NCI-H2171 (cell line): ENCODE measurements at places on chromosomes 1 and 21.

DNA sequence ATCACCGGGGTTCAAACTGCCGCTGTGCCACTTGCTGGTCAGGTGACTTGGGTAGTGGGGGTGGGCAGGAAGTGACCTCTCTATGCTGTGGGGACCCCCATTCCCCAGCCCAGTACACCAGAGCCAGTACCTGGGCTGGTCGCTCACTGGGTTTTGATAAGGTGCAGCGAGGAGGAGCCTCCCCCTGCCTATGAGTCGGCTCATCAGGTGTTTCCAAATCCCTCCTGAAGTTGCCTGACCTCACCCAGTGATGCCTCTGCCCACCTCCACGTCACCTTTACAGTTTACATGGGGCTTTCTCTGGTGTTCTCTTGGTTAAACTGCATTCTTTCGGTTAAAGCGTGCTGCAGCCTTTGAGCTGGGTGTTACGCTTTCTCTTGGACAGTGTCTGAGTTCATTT, 58.2 kb downstream of the ARHGEF10L start:
- no peak for DNase-seq

DNA sequence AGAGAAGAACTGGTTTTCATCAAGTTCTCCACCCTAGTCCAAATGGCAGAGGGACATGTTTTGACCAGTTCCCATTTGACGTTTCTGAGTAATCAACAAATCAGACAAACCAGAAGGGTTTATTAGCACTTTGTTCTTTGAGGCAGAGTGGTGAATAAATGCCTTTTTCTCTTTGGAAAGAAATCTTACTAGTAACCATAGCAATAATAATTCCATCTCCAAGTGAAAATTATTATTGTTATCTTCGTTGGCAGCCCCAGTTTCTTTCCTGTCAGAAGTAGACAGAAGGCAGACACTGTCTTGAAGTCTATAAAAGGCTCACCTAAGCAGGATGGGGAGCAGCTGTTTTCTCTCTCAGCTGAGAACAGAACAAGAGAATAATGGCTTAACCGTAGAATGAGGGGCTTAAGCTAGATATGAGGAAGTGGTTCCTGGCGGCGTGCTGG, 391.6 kb downstream of the PBX1 start:
- DNase-seq = no peak

- peak; percentile 75 for DNase-seq
Measured at GRCh38 chr21:37986751-37987399, 70.6 kb upstream of the KCNJ6 start.

DNA sequence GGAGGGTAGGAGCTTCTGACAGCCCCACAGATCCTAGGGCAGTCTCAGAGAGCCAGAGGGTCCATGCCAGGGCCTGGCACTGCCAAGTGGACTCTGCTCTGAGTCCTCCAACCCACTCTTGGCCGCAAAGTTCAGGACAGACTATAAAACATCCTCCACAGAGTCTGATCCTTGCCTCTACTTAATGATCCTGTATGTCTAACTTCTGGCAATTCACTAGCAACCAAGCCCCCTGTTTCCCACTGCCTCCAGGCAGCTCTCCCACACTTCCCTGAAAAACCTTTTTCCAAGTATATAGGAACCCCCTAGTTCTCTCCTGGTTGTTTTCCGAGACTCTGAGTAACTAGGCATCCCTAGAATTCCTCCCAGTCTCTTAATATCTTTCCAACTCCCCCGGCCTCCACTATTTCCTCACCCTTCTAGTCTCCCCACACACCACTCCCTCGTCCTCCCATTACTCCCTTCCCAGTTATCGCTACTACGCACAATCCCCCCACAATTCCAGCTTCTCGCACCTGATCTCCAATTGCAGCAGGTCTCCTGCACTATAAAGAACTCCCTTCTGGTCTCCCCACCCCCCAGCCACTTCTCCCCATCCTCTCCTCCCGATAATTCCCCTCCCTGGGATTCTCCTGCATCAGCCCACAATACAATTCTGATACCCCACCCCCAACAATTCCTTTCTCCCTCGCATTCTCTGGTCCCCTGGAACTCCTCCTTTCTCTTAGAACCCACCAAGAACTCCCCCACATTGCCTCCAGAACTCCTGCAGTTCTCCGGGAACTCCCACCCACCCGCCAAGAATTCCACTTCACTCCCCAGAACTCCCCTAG, 574 bp downstream of the IGSF9 start:
- DNase-seq = peak; percentile 27
